Nephron progenitor cell (in vitro differentiated cells): ENCODE measurements at places on chromosomes 16 and 17.

DNA sequence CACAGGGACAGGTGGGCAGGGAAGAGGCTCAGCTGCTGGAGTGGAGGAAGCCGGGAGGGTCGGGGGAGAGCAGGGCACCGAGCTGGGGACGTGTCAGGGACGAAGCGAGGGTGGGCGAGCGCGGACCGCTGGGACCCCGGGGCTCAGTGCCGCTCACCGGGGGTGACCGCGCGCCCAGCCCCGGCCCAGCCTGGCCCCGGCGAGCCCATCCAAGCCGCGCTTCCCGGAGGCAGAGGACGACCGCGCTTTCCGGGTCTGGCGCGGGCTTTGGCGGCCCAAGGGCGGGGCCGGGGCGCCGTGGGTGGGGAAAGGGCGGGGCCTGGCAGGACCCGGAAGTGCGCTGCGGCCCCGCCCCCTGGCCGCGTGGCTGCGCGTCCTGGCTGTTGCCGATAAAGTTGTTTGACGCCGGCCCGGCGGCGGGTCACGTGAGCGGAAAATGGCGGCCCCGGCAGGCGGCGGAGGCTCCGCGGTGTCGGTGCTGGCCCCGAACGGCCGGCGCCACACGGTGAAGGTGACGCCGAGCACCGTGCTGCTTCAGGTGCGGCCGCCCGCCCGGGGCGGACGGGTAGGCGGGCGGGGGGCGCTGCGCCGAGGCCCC is at the start of gene ASPSCR1:
Gene ASPSCR1, plus strand, starts transcription at position 419 of the 598 bp plus-strand sequence. Its CDS starts 18 bp downstream, at position 437.
- peak; percentile 95 for DNase-seq

DNA sequence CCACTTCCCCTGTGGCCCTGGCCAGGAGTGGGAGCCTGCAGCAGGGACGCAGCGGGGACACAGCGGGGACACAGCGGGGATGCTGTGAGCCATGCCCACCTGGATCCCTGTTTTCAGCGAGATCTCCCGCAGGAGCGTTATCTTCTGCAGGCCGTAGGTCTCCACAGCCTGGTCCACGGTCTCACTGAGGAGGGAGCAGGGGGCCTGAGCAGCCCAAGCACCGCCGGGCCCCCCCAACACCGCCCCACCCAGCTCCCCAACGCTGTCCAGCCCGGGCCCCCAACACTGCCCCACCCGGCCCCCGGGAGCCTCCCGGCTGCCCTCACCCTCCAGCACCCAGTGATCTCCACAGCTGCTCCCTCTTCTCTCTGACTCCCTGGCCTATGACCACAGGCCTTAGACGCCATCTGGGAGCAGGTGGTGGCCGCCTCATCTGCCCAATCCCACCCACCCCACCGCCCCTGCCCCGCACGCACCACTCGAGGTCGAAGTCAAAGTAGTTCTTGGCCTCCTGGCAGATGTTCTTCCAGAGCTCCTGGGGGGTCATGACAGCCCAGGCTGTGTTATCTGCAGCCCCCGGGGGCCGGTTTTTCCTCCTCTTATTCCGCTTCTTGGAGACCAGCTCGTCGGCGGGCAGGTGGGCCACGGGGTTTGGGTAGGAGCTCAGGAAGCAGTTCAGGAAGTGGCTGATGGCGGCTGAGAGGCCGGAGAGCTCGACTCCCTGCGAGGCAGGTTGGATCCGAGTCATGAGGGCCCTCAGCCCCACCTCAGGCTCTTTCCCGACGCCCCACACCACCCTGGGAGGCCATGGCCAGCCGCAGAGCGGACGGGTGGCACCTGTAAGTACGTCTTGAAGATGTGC is 17.0 kb downstream of the CLUH start:
- DNase-seq: no peak

DNA sequence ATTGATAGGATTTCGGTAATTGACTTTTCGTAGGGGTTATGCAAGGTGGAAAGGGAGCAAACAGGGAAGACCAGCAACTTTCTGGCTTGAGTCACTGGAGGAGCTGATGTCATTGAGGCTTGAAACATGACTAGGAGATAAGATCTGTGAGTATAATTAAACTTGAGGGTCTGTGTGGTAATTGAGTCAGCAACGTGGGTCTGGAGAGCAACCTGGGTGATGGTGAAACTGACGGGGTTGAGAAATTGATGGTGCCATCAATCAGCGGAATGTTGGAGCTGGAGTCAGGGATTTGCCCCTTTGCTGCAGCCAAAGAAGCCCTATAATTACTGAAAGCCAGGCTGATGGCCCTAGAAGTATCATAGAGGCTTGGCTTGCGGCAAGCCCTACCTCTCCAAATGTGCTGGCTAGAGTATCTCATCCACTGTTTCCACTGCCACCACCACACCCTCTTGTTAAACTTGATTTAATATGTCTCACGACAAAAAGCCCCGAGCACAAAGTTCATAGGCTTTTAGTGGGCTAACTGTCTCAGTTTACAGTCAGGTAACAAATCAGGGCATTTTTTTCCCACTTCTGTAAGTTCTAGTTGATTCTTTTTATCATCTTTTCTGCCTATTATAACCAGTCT is 186.9 kb upstream of the ELAC2 start:
- no peak for DNase-seq

DNA sequence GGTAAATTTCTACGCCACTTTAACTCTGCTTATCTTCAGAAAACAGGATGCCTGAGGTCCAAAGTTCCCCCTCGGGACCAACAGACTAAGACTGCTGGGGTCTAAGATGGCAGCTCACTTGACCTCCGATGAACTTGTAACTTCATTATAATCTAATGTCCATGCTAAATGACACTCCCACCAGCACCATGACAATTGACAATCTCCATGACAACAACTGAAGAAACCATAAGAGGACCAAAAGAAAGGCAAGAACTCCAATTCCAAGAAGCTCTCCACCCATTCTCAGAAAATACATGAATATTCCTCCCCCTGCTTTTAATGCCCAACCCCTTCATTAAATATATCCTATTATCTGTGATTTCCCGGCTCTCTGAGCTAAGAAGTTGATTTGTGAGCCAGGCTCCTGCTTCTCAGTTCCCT is 7.5 kb downstream of the CCL4 start:
- no peak for DNase-seq

GRCh38 chr17:28385037-28385400 is 13.5 kb downstream of the SARM1 start:
- no peak for DNase-seq

GRCh38 chr17:80866050-80866793 is 125.4 kb upstream of the CHMP6 start:
- peak; percentile 76 for DNase-seq

DNA sequence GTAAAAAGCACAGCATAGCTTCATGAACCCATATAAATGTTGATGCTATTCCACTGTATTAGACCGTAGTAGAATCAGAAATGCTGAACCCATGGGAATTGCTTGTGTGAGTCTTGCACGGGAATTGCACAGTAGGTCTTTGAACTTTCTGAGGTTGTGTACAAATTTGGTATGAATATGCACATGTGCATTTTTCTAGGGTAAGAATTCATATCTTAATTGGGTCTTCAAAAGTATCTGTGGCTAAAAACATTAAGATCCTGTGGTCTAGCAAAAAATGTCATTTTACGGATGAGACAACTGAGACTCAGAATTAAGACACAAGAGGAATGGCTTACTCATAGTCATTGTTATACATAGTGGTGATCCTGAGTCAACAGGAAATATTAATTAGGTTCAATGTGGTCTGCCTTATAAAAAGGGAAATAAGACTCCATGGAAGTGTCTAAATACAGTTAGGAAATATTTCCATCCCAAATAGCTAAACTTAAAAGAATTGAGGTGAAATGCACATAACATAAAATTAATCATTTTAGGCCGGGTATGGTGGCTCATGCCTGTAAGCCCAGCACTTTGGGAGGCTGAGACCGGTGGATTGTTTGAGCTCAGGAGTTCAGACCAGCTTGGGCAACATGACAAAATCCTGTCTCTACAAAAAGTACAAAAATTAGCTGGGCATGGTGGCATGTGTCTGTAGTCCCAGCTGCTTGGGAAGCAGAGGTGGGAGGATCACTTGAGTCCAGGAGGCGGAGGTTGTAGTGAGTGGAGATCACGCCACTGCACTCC is 22.8 kb downstream of the TAOK1 start:
- DNase-seq: no peak

DNA sequence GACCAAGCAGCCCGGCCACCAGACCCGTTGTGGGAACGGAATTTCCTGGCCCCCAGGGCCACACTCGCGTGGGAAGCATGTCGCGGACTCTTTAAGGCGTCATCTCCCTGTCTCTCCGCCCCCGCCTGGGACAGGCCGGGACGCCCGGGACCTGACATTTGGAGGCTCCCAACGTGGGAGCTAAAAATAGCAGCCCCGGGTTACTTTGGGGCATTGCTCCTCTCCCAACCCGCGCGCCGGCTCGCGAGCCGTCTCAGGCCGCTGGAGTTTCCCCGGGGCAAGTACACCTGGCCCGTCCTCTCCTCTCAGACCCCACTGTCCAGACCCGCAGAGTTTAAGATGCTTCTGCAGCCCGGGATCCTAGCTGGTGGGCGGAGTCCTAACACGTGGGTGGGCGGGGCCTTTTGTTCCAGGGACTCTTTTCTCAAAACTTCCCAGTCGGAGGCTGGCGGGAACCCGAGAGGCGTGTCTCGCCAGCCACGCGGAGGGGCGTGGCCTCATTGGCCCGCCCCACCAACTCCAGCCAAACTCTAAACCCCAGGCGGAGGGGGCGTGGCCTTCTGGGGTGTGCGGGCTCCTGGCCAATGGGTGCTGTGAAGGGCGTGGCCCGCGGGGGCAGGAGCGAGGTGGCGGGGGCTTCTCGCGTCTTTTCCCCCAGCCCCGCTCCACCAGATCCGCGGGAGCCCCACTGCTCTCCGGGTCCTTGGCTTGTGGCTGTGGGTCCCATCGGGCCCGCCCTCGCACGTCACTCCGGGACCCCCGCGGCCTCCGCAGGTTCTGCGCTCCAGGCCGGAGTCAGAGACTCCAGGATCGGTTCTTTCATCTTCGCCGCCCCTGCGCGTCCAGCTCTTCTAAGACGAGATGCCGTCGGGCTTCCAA is at the start of gene SLC2A4:
Gene SLC2A4, plus strand, starts transcription at position 645 of the 879 bp plus-strand sequence. Its CDS starts 217 bp downstream, at position 862.
- DNase-seq: peak; percentile 99

- DNase-seq: no peak
Observed at GRCh38 chr17:12627781-12628451, 37.8 kb upstream of the MYOCD start.

GRCh38 chr17:37274461-37274860 is 101.3 kb upstream of the C17orf78 start:
- DNase-seq: peak; percentile 31

DNA sequence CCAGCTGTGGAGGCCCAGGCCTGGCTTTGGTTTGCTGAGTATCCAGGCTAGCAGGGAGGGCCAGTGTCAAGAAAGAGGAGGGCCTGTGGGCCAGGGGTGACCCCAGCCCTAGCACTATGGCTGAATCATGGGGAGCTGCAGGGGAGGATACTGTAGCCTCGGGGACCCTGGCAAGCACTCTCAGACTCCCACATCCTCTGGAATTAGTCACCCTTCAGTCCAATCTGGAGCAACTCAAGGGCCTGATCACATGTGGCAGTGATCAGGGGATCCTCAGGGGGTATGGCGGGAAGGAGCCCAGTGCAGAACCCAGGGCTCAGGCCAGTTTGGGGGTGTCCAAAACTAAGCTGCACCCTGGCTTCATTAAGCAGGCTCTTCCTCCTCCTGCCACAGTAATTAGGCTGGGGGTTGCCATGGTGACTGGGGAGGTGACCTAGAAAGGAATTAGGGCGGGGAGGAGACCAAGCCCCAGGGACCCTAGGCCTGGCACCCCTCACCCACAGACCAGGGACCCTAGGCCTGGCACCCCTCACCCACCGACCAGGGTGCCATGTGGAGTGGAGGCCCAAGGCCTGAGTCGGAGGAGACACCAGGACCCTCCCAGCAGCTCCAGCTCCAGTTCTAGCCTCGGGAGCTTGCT is 5.8 kb downstream of the NLGN2 start:
- DNase-seq: no peak

DNA sequence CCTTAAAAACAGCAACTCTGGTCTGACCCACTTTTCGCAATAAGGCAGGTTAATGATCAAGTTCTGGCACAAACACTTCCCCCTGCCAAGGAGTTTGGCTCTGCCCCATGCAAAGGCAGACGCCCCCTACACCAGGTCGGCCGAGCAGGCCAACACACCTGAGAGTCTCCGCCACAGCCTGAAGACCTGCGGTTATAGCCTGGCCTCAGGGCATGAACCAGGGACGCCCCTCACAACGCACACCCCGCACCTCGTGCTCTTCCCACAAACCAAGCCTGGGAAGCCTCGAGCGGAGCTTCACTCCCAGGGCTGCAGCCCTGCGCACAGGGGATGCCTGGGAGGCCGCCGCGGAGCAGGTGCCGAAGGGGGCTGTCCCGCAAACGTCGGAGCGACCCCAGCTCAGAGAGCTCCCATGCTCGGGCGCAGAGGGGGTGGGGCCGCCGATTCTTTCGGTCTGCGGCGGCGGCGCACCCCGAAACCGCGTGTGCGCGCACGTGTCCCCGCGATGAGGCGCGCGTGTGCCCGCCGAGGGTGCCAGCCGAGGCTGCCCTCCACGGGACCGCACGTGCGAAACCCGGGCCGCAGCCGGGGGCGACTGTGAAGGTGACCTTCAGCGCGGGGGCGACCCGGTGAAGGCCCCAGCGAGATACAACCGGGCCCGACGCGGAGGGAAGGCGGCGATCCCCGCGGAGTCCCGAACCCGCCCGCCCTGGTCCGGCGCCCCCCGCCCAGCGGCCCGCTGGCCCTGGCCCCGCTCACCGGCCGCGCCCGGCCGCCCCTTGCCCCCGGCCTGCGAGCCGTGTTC is 559 bp downstream of the CLUH start:
- DNase-seq: peak; percentile 54

GRCh38 chr16:55302635-55303034 is 21.4 kb upstream of the IRX6 start:
- DNase-seq: peak; percentile 16

DNA sequence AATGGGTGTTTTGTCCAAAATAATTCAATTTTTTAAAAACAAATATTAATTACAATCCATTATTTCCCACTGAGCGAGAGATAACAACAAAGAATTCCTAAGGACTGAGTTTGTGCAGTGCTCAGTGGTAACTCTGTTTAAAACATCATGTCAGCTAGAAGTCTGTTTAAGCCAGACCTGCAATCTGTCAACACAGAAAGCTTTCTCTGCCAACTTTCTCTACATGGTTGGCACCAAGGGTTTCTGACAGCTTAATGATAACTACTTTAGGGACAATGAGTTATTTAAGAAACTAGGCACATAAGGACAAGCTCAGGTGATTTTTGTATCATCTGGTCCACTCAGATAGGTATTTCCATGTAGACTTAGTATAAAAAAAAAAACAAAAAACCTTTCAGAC is 81.8 kb downstream of the WDR59 start:
- DNase-seq: no peak

DNA sequence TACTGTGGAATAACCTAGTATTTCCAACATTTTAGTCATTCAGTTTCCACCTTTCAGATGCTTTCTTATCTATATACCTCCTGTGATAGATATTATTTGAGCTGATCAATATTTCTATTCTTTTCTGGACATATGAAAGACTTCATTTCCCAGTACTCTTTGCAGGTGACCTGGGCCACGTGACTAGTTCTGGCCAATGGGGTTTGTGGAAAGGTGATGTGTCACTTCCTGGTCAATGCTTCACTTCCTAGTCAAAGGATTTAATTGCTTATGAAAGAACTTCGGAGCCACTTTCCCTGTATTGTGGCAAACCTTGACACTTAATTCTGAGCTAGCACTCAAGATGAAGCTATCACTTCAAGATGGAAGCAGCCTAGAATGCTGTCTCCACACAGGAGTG is 248.9 kb upstream of the FOXF1 start:
- DNase-seq: no peak
